ENCODE measurements at places on chromosomes 1 and 21.

- no peak for DNase-seq
Observed at GRCh38 chr1:90911353-90911752, 110.5 kb downstream of the ZNF644 start.

DNA sequence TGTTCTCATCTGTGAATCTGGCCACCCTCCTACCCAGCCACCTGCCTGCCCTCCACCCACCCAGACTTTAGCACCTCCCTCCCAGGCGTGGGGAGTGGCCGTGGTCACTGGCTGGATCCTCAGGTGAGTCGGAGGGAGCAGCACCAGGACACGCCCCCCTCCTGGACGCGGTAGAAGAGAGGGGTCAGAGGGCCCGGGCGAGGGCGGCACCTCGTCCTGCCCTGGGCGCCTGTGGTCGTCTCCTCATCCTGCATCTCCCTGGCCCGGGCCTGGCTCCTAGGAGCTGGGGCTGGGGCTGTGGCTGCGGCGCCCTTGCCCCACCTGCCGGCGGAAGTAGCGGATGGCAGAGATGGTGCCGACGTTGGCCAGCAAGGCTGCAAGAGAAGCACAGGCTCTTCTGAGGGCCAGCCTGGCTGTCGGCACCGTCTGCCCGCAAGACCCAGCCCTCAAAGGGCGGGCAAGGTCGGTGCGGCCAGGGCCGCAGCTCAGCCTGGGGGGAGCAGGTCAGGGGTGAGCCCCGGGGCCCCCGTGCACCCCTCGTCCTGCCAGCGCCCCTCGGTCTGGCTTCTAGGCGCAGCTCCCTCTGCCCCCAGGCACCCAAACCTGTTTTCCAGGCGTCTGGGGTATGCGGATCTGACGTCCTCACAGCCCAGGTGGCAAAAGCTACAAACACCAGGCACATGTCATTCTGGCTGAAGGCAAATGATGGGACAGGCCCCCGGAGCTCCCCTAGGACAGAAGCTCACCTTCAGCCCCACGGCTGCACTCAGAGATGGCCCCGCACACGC, 5.8 kb downstream of the PERM1 start:
- DNase-seq, result peak; percentile 84

GRCh38 chr1:3617806-3618345, 6.6 kb upstream of the MEGF6 start:
- no peak for DNase-seq

DNA sequence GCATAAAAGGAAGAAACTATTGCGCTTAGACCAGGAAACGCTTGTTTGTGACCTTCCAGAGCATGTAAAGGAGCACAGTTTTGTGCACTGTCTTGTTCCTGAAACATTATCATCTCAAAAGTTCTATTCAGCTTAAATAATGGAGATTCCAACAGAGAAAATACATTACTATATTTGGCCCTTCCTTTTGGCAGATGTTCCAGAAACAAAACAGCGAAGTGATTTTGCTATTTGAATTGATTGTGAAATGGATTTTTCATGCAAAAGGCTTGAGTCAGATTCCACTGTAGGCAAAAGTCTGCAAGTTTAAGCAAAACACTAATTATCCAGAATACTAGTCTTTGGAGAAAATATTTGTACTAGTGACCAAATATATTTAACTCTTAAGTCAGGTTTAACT, 80.3 kb upstream of the PTBP2 start:
- DNase-seq, result no peak

- DNase-seq, result no peak
Observed at GRCh38 chr1:57411262-57411661, 12.6 kb downstream of the DAB1 start.

DNA sequence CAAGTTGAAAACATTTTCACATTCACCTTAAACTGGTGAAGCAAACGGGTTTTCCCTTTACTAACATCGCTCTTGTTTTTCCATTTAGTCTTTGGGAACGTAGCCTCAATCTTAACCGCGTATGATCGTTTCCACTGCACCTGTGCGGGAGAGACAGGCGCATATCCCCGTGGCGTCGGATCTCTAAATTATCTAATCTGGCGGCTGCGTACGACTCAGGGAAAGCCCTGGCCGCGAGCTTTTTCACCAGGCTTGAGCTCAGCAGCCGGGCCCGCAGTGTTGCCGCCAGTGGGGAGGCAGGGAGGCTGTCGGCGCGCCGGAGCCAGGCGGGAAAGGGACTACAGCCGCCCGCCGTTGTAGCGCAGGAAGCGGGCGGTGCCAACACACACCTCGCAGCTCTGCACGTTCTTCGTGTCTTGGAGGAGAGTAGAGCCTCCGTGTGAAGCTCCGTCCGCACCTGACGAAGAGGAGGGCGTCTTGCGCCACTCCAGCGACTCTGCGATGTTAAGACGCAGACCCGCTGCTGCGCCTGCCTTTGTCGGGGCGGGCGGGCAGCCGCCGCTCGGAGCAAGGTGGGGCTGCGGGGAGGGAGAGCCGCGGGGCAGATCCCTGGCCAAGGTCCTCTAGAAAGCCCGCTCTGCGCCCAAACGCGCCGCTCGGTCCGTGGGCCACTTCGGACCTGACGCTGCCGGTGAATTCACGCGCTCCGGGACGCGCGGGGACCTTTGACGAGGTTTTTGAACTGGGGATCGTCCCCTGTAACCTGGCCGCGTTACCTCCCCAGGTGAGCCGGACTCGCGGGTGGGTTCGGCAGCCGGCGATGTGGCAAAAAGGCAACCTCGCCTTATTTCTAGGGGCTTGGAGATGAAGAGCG, 18.5 kb upstream of the TBX15 start:
- DNase-seq, result no peak

DNA sequence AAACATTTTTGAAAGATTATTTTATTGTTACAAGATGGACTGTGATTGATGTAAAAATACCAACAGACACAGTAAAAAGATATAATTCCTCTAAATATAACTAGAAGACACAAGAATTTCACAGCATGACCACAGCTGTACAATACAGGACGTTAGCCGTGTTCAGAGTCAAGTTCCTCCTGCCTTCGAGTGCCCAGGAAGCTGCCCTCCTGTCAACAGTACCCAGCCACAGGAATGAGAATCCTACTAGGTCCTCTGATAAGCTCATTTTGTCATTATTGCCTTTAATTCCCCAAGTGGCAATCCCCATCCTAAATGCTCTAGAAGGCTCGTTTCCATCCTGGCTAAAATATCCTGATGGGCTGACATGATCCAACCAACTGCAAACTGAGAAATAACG, 16.4 kb upstream of the CAPN2 start:
- no peak for DNase-seq

DNA sequence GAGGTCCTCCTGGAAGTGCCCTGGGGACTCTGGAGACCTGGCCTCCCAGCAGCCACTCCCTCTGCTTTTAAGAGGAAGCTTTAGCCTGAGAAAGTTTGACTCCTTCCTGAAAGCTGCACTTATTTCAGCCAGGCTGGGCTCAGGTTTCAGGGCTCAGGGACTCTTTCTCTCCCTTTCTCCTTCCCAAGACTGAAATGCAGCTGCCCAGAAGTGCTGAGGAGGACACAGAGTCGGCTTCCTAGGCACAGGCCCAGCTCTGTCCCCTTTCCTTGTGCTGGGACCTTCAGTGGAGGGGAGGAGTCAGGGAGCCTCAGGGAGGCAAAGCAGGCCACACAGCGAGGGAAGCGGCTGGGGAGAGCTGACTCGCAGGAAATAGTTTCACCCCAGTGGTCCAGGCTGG, 137.3 kb downstream of the NAV1 start:
- DNase-seq, result peak; percentile 40

- no peak for DNase-seq
Observed at GRCh38 chr1:42318601-42319000, 16.4 kb downstream of the FOXJ3 start.

- no peak for DNase-seq
Observed at GRCh38 chr1:220484135-220484534, 43.8 kb upstream of the MARK1 start.

DNA sequence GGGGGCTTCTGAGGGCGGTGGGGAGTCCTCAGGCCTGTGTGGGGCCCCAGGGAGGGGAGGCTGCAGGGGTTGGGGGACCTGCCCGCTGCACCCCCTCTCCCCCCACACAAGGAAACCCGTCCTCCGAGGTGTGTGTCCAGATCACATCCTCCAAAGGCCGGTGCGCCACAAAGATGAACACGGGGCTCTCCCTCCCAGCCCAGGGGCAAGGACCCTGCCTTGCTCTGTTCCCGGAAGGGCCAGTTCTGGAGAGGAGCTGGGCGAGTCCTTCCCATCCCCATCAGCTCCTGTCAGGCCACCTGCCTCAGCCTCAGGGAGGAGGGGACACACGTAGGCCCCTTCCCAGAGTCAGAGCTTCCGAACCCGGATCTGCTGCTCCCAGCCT, 2.5 kb upstream of the TTLL10 start:
- no peak for DNase-seq

- DNase-seq, result no peak
Observed at GRCh38 chr1:119293797-119294196, 74.8 kb upstream of the HAO2 start.

GRCh38 chr1:224170748-224171478, 12.1 kb upstream of the DEGS1 start:
- DNase-seq, result peak; percentile 29

GRCh38 chr1:236168716-236169429, 26.5 kb downstream of the GPR137B start:
- no peak for DNase-seq

- DNase-seq, result no peak
Observed at GRCh38 chr1:35702508-35702907, 16.2 kb downstream of the C1orf216 start.

DNA sequence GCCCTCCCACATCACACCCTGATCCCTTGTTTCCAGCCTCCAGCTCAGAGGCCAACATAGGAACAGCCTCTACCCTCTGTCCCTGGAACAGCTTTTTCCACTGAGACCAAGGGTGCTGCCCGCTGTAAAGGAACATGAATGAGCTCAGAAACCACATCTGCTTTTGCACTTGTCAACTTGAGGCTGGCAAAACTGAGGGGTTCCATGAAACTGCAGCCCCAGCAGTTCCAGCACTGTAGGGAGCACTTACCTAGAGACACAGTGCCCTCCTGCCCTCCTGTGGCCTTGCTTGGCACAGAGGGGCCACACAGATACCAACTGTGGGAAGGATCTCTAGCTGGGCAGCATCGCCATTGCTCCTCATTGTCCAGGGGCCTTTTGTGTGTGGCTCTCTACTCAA, 51.7 kb downstream of the ITPKB start:
- no peak for DNase-seq

DNA sequence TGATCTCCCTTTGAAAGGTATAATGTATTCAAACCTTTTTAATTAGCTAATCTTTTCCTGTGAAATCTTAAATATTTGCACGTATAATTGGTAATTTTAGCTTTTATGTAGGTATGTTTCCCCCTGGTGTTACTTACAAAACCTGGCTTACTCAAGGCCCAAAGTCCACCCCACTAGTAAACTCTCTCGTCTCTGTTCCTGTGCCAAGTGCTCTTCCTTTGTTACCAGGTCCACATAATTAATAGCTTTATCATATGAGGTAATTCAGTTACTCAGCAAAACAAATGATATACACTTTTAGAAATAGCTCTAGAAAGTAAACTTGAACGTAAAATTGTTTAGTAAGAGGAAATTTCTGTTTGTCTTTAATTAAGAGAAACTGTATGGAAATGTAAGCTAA, 36.7 kb downstream of the NFIA start:
- no peak for DNase-seq

- DNase-seq, result no peak
Observed at GRCh38 chr1:63848733-63849132, 74.9 kb downstream of the ROR1 start.

DNA sequence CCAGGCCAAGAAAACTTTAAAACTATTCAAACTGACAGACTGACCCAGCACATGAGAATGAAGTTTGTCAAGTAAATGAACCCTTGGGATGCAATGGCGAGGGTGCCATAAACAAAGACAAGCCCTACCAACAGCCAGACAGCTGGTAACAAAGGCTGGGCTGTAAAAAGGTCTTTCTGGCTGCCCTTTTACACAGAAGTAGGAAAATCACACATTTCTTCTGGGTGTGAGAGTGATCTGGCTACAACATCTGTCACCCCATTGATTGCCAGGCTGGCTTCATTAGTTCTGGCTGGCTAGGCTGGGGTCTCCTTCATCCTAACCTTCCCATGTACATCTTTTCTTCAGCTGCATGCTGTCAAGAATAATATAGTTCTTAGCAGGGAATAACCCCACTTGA, 83.6 kb upstream of the FOXD3 start:
- no peak for DNase-seq

DNA sequence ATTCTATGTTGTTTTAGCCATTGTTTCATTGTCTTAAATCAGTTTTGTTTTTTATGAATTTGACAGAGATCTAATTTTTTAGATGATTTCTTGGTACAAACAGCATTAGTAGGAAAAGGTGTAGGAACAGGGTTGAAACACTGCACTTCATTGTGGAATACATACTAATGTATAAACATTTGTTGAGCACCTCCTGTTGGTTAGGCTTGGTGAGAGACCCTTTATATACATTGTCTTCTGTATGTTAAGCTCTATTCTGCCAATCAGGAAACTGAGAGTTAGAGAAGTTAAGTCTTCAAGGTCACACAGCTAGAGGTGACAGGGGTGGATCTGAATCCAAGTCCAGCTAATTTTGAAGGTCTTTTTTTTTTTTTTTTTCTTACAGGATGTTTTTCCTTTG, 192.7 kb downstream of the VPS13D start:
- no peak for DNase-seq

DNA sequence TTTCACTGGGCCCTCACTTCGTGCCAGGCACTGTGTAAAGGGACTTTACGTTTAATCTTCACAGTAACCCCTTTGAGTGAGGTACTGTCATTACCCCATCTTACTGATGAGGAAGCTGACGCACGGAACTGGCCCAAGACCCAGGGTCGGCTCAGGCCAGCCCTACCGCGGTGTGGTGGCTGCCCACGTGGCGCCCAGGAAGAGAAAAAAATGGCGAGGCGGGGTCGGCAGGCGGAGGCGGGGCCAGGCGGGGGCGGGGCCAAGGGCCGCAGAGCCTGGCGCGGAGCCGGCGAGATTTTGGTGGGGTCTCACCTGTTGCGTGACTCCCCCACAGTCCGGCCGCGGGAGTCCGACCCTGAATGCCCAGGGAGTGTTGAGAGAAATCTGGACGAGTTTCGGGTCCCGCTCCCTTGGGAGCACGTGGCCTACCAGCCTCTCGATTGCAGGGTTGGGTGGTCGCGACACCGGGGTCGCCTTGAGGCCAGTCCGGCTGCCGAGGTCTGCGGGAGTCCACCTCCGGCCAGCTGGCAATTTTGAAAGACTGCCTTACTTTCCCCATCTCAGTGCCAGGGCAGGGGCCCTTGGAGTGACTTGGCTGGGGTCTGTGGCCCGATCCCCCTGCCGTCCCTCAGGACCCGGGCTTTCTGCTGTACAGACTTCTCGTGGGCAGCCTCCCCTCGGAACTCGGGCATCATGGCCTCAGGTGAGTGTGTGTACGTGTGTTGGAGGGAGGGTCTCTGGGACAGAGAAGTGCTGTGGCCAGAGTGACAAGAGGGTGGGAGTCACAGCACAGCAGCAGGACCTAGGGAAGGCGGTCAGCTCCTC, at the start of the genes AMPD2 and GNAT2:
Gene AMPD2 (plus strand): TSS at position 262 of the 825 bp plus-strand sequence. CDS start 1,339 bp downstream, outside the sequence.
Gene GNAT2 (minus strand): TSS at position 41 of the 825 bp plus-strand sequence. CDS start 6,746 bp downstream, outside the sequence.
- DNase-seq, result peak; percentile 75

GRCh38 chr1:222240536-222241181, 307.2 kb downstream of the HHIPL2 start:
- DNase-seq, result no peak
